ENCODE measurements at places on chromosomes 16 and 17.

GRCh38 chr16:66899945-66900710, 18.6 kb downstream of the CDH16 start:
- no peak for DNase-seq

DNA sequence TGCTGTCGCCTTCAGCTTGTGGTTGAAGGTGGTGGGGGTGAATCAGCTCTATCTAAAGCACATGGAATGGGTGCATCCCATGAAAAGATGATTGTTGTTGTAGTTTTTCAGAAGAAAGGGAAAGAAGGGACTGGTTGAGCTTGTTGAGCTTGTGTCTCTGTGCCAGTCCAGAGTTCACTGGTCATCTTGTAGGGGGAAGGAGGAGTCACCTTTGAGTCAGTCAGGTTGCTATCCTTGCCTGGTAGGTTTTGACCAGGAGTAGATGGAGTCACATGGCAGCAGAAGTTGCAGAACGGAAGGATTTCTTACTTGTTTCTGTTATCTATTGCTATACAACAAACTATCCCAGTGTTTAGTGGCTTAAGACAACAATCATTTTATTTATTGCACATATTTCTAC, 73.3 kb downstream of the PLCG2 start:
- no peak for DNase-seq

DNA sequence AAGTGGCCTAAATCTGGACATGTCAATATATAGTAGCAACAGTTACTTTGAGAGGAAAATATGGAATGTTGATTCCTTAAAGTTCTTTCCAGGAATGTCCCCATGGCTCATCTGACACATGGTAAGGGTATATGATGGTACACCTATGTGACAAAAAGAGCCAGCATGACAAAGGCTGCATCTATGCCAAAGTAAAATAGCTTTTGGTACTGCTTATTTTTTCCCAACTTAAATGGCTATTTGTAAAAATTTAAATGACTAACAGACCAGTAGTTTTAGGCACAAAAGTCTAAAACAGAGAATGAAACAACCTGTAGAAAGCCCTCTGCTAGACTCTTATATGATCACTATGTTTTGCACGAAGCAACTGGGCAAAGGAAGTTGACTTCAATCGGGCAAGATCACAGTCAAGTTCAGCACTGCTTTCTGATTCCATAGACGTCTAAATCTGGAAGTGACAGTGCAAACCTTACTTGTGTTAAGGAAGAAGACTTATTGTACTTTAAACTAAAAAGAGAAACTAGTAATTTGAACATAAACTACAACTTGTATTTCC, 135.1 kb downstream of the SKAP1 start:
- no peak for DNase-seq

GRCh38 chr17:81967533-81968395, 6.8 kb upstream of the NOTUM start:
- DNase-seq = peak; percentile 64

DNA sequence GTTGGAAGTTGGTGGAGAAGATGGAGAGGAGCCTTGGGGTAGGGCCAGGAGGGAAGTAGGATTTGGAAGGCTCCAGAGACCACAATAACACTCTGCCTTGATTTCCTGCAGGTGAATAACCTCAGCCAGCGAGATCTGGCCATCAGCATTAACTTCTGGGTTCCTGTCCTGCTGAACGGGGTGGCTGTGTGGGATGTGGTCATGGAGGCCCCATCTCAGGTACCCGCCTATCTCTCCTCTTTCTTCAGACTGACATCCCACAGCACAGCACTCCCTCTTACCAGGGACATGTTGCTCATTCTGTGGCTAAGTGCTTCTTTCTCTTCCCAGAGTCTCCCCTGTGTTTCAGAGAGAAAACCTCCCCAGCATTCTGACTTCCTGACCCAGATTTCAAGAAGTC, 4.9 kb downstream of the COX6A2 start:
- DNase-seq = no peak

DNA sequence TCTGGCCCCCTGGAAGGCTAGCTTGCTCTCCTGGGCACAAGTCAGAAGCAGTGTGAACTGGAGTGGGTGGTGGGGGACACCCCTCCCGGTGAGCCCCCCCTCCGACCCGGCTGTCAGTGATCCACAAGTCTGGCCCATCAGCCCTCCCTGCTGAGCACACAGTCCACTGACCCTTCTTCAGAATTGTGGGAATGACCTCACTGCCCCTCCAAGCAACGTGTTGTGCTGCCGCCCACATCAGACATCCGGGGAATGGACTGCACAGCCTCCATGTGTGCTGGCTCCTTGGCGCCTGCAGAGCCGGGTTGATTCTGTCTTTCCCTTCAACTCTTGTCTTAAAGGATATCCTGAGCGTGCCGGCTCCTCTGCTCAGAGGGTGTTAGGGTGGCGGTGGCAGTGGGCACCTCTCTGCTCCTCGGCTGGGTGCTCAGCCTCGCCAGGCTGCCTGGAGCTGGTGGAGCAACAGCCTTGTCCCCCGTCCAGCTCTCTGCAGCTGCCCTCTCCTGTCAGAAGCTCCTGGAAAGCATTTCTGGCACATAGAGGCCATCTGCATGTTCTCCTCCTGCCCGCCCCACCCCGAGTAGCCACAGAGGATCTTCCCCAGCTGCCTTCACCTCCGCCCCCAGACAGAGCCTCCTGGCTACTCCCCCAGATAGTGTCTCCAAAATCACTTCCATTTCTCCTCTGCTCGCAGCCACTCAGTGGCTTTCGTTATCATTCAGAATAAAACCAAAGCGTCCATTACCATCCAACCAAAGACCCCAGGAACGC, 19.8 kb downstream of the NPTX1 start:
- DNase-seq = no peak

DNA sequence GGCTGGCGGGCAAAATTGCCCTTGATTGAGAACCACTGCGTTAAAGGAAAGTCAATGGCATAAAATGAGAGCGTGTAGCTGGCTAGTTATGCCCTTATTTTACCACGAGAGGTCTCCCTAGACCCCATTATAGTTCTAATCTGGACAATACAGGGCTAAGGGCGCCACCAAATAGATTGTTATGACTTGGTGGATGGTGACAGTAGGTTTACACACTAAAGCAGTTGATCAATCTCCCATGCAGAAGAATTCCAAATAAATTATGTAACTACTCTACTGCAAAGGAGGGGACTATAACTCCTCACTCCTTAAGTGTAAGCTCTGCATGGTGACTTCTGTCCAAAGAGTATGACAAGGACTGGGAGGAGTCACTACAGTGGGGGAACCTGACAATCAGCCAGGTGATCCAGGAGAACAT, 20.4 kb upstream of the YPEL2 start:
- DNase-seq = no peak

DNA sequence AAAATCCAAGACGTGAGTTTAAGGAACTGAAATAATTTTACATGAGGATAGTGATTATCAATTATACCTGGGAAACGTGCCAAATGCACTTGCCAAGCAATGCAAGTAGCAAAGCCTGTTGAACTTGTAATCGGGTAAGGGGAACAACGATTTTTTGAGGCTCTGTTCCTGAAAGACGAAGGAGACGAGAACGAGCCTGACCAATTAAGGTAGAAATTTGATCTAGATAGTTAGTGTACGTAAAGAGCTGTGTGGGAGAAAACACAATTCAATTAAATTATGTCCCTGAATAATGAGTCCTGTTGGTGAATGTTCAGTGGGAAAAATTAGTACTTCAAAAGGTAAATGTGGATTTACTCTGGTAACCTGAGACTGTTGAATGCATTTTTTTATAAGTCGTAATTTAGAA, 17.7 kb upstream of the KCTD5 start:
- DNase-seq = no peak

DNA sequence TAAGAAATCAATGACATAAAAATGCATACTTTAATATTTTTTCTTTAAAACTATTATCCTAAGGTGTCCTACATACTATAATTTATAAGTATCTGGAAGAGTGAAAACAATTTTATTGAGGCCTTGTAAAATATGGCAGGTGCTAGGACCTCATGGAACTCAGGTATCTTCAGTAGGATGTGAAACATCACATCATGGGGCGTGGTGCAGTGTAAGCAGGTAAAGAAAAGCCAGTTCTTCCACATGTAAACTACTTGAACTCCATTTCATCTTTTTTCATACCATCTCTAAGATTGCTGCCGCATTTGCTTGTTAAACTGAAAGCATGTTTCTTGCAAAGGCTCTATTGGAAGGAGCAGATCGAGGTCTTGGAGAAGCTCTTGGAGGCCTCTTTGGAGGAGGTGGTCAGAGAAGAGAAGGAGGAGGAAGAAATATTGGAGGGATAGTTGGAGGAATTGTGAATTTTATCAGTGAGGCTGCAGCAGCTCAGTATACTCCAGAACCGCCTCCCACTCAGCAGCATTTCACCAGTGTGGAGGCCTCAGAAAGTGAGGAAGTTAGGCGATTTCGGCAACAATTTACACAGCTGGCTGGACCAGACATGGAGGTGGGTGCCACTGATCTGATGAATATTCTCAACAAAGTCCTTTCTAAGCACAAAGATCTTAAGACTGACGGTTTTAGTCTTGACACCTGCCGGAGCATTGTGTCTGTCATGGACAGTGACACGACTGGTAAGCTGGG, at the start of gene CAPNS2:
CAPNS2 (plus strand) TSS at position 253 of the 744 bp plus-strand sequence; CDS start at position 326, 73 bp downstream.
- DNase-seq = no peak

GRCh38 chr17:73324160-73324475, 12.3 kb upstream of the CDC42EP4 start:
- DNase-seq = no peak

DNA sequence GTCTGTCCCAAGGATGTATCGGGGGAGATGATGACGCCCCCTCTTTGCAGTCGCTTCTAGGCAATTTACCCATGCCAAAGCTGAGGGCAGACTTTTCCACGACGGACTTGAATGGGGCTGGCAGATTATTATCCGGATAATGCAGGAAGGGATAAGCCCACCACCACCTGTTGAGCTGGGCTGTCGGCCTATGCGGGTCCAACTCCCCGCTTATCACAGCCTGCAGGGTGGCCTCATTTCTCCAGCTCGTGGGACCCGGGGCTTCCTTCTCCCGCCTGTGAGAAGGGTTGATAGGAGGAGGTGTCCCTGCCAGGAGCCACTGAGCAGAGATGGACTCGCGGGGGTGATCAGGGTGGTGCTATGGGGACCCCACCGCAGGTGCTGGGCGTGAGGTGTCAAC, 559 bp downstream of the CACNG5 start:
- no peak for DNase-seq

- no peak for DNase-seq
These were observed 53.7 kb downstream of the SNX20 start for GRCh38 chr16:50627419-50627818.

- DNase-seq = no peak
These were observed 7.0 kb downstream of the G6PC3 start for GRCh38 chr17:44077595-44077909.

GRCh38 chr16:1277151-1277598, 21.3 kb downstream of the TPSD1 start:
- DNase-seq = no peak

GRCh38 chr17:29401258-29401657, 11.1 kb downstream of the TAOK1 start:
- no peak for DNase-seq

DNA sequence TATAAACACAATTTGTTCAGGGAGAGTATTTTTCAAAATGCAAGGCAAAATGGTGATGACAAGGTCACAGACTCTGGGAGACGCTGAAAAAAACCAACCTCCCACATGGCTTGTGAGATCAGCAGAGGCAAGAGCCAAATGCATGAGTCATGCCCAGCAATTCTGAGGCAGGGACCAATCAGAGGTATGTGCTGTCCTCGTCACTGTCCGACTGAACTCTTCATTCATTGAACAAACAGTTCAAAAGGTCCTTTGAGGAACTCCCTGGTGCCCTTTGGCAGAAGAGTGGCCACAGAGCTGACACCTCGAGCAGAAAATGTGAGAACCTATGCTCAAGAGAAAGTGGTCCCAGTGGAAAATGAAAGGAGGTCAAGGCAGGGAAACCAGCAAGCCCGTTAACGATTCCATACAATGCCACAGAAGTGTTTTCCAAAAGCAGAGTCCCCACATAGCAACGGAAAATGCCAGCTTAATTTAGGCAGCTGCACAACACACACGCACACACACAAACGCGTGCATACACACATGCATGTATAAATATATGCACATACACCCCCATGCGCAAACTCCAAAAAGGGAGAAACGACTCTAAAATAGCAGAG, 50.9 kb downstream of the CDH11 start:
- no peak for DNase-seq

DNA sequence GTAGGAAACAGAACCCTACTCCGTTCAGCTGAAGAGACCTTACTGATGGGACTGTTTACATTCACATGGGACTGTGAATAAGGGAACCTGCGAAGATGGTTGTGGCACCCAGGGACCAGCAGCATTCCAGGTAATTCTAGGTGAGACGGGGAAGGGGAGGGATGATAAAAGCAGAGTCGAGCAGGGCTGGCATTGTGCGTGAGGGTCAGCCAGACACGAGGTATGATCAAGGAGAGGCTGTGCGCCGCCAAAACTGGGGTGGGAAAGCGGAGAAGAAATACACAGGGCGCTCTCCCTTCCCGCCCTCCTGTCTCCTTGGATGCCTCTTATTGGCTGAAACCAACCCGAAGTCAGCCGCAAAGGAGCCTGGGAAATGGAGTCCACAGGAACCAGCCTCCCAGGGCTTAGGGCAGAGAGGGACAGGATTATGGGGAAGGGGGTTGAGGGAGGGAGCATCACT, 38.4 kb upstream of the CSNK2A2 start:
- DNase-seq = peak; percentile 34

GRCh38 chr17:58112970-58113631, 29.9 kb downstream of the DYNLL2 start:
- peak; percentile 84 for DNase-seq

GRCh38 chr16:17556276-17557052, 85.7 kb upstream of the XYLT1 start:
- DNase-seq = no peak

- no peak for DNase-seq
These were observed 52.3 kb downstream of the CYB5D2 start for GRCh38 chr17:4195306-4195705.

DNA sequence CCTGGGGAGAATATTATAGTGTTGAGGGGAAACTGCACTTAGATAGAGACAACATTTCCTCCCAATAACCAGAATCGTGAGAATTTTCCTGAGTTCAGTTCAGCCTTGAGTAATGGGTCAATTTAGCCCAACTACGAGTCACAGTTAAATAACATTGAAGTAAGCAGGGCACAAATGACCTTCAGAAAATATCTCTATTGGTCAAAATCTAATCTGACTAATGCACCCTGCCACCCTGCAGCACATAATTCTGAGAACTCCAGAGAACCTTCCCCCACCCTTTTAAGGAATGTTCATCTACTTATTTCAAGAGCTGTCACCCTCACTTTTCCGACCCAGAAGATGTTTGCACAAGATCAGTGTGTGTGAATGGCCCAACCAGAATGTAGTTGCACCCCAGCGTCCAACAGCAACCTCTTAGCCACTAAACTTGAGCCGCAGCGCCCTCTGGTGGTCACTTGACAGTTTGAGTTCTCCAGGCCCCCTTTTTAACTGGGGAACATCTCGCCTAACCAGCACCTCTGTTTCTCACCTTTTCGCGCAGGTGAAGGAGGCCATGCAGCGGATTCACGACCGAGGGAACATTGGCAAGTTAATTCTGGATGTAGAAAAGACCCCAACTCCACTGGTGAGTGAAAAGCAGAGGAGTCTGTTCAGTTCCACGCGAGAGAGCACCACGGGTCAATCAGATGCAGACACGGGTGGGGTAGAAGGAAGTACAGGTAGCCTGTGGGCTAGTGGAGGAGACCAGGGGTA, 50.9 kb upstream of the CLEC3A start:
- DNase-seq = peak; percentile 65

Data from stimulated activated CD8-positive, alpha-beta memory T cell treated with anti-CD3 and anti-CD28 coated beads, Interleukin-15, amount 100 ng/mL, for 1 hour (primary cell).